NCI-H1694 treated with DMSO at 0.1 percent for 48 hours (cell line): ENCODE measurements at places on chromosomes 2 and 18.

GRCh38 chr2:120771111-120771780 lies 35.6 kb downstream of the GLI2 start:
- DNase-seq = no peak

DNA sequence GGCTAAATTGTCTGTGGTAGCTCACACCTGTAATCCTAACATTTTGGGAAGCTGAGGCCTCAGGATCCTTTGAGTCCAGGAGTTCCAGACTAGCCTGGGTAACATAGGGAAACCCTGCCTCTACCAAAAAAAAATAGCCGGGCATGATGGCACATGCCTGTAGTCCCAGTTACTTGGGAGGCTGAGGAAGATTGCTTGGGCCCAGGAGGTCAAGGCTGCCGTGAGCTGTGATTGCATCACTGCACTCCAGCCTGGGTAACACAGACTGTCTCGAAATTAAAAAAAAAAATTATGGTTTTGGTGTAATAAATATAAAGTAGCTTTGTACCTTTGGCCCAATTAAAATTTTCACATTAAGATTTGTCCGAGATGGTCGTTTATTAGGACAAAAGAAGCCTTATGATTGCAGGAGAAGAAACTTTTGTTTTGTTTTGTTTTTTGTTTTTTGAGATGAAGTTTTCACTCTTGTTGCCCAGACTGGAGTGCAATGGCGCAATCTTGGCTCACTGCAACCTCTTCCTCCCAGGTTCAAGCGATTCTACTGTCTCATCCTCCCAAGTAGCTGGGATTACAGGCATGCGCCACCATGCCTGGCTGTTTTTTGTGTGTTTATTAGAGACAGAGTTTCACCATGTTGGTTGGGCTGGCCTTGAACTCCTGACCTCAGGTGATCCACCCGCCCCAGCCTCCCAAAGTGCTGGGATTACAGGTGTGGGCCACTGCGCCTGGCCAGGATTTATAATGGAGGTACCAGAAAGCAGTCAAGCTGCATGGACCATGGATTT lies 4.1 kb downstream of the MTA3 start:
- DNase-seq = no peak

DNA sequence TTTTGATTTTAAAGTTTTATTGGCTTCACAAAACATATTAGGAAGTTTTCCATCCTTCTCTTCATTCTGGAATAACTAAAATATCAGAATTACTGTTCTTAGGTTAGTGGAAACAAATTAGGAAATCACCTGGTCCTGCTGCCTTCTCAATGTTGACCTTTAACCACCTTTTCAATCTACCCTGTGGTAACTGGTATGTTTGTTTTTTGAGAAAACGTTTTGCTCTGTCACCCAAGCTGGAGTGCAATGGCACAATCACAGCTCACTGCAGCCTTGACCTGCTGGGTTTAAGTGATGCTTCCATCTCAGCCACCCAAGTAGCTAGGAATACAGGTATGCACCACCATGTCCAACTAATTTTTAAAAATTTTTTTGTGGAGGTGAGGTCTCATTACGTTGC lies 28.4 kb downstream of the ACYP2 start:
- DNase-seq = no peak

- DNase-seq = no peak
Measured at GRCh38 chr2:28348149-28348567, 44.5 kb upstream of the FOSL2 start.

GRCh38 chr2:71567625-71568024 lies 114.3 kb downstream of the DYSF start:
- no peak for DNase-seq

GRCh38 chr2:203003716-203004115 lies 11.0 kb upstream of the NBEAL1 start:
- no peak for DNase-seq

GRCh38 chr18:59802031-59802430 lies 97.8 kb upstream of the PMAIP1 start:
- no peak for DNase-seq

DNA sequence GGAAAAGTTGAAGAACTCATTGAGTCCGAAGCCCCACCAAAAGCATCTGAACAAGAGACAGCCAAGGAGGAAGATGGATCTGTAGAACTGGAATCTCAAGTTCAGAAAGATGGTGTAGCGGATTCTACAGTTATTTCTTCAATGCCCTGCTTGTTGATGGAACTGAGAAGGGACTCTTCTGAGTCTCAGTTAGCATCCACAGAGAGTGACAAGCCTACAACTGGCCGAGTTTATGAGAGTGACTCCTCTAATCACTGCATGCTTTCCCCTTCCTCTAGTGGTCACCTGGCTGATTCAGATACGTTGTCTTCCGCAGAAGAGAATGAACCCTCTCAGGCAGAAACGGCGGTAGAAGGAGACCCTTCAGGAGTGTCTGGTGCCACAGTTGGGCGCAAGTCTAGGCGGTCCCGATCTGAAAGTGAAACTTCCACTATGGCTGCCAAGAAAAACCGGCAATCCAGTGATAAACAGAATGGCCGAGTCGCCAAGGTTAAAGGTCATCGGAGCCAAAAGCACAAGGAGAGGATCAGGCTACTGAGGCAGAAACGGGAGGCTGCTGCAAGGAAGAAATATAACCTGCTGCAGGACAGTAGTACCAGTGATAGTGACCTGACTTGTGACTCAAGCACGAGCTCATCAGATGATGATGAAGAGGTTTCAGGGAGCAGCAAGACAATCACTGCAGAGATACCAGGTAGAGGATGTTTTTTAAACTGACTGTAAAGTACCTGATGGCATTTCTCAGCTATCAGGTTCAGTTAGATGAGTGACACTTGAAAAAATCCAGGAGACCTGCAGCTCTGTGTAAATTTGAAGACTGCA lies 111.9 kb downstream of the HAUS1 start:
- no peak for DNase-seq

- no peak for DNase-seq
Measured at GRCh38 chr2:29215073-29215472, 99.9 kb downstream of the CLIP4 start.

- no peak for DNase-seq
Measured at GRCh38 chr2:46067501-46068305, 229.5 kb upstream of the EPAS1 start.

DNA sequence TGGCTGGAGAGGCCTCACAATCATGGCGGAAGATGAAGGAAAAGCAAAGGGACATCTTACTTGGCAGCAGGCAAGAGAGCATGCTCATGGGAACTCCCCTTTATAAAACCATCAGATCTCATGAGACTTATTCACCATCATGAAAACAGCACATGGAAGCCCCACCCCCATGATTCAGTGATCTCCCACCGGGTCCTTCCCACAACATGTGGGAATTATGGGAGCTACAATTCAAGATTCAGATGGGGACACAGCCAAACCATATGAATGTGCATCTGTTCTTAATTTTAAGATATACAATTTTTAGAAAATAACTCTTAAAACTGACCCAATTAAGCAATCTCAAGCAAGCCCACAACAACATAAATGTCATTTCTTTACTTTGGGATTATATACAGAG lies 12.6 kb downstream of the C18orf63 start:
- no peak for DNase-seq

DNA sequence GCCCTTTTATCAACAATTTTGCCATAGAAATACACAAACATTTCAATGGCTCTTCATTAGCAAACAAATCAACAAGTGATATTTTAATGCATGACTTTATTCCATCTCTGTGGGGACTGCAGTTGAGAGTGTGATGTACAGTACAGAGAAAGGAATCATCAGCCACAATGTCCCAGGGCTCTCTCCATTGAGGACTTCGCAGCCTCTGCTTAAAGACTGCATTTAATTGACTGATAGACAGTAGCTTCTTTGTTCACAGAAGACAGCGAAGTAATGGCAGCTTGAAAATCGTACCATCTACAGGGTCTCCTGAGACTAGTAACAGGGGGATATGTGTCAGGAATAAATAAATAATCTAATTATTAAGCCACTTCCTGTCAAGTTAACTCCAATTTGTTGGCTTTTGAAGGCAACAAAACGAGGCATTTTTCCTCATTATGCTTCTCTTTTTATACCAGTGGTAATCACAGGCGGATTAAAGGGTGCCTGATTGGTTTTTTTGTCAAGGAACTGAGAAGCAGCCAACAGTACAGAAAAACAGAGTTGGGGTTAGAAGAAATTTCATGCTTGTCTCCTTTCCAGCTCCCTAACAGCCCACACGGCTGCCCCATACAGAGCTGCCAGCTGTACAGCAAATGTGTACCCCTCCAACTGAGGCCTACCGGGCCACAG lies 164.3 kb downstream of the ZNF521 start:
- no peak for DNase-seq

- DNase-seq = no peak
Measured at GRCh38 chr2:111704246-111704645, 179.7 kb downstream of the ANAPC1 start.

DNA sequence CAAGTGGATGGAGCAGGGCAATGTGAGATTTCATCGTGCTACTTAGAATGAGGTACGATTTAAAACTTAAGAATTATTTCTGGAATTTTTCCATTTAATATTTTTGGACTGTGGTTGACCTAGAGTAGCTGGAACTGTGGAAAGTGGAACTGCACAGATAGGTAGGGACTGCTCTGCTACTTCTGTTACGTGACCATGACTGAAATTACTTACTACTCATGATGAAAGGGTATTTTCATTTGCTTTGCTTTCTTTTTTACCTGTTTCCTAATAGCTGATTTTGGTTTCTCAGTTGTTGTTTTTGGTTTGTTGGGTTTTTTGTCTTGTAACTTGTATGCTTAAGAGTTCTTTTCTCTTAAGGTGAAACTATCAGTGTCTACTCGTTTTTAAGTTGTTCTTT lies 11.4 kb downstream of the UBE2E3 start:
- no peak for DNase-seq

DNA sequence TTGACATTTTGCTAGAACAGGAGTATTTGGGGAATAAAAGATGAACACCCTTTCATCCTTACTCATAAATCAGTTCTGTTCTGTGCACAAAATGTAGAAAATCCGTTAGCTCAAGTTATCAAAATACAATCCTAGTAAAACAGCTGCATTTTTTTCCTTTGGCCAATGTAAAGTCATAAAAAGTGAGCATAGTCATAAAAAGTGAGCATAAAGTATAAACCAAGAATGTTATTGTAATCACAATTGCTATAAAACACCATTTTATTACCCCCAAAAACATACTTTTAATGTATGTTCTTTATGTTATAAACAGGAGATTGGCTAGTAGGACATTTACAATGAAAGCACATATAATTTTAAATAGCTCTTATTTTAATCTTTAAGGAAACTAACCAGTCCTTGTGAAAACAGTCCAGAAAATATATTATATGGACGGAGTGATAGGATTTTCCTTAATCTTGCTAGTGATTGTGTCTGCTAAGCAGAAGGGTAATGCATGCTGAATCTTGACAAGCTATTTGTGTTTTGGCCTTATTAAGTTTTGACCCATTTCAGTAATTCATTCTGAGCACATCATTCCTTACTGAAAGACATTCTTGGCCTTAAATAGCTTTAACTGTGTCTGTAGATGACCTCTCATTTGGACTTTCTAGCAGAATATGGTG lies 891.8 kb downstream of the DSC3 start:
- DNase-seq = no peak

DNA sequence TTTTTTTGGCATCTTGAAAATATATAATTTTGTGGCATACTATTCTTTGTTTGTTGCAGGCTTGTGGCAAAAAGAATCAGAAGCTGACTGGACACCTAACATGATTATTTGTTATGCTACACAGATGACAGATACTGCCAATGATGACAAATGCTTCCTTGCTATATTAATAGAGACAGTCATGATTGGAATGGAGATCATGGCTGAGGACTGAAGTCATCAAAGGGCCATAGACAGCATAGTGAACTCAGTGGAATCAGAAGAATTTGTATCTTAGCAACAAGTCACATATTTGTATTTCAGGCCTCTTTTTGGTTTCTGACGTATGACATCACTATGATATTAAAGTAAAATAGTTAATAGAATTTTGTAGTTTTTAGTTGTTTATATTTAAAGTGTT lies 1003.8 kb upstream of the DDX18 start:
- DNase-seq = no peak

DNA sequence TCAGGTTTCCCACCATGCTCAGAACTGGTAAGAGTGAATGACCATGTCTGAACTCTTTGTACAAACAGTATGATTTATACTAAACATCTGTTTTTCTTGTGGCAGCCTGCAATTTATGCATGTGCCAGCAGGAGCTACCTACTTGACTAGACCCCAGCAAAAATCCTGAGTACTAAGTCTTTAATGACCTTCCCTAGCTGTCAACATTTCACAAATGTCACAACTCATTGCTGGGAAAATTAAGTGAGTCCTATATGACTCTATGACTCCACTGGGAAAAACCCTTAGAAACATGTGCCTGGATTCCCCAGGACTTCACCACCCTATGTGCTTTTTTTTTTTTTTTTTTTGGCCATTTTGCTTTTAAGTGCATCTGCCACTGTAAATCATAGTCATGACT lies 1225.8 kb downstream of the SUCLG1 start:
- DNase-seq = peak; percentile 17

DNA sequence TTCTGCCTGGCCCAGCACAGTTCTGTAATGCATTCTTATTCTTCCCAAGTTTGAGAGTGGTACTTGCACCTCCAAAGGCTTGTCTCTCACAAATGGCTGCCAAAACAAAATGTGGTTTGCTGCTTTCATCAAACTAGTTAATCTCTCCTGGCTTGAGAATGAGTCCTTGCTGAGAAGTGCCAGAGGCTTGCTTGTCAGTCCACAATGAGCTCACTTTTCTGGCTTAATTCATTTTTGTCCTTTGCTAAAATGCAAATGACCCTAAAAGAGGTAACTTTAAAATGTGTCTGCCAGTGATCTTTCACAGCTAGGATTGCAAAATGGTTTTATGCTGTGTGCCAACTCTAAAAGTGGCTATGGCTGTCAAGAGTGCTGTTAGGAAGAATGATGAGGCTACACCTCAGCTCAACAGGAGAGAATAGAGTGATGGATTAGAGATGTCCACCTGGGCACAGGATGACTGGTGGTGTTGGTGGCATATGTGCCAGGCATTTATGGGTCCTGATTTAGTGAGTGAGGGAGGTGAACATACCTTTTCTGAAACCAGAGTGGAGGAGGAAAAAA lies 291.2 kb upstream of the HNMT start:
- no peak for DNase-seq

DNA sequence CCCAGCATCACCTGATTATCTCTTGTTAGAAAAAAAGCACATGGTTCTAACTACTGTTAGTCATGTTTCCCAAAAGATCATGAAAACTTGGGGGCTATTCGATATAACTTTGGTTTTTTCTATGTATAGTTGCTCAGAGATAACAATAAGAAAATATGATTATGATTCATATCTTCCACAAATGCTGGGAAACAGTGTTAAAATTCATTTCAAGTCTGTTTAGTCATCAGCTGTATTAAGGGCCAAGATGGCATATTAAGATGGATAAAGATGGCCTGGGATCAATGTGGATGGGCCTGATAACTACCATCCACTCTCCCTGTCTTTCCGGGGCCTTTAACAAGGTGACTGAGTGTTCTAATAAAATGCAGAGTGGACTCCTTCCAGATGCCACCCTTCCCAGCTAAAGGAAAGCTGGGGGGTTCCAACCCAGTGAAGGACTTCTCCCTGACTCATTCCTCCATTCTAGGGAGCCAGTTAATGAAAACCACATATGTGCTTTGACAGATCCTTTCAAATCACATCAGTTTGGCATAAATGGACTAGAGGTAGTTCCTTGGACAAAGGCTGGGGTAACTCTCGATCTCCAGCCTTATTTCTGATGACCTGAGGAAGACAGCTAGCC lies 221.6 kb downstream of the VAPA start:
- no peak for DNase-seq
